Lower lobe of right lung (tissue), 2 donors: ENCODE measurements at places on chromosomes 5 and 9. TPM values are rescaled to one million over a fixed set of nuclear protein-coding genes. Genes with fewer than 3 reads are reported as not detected.

The C9orf153 gene
- 0.95 TPM for total RNA-seq

The SPINK6 gene
- not detected for total RNA-seq

The PCDHGB7 gene
- total RNA-seq = 15.9 TPM

The TMEM215 gene
- 0.09 TPM for total RNA-seq

The TMEM252 gene
- total RNA-seq = 0.30 TPM

The ROR2 gene
- total RNA-seq = 3.8 TPM

The UBLCP1 gene
- 28.9 TPM for total RNA-seq

The SIMC1 gene
- 18.0 TPM for total RNA-seq

The PCDHGA5 gene
- 2.8 TPM for total RNA-seq

The SPATA31D4 gene
- not detected for total RNA-seq

The FXN gene
- total RNA-seq = 10.9 TPM

The CNTNAP3B gene
- 11.1 TPM for total RNA-seq

The NFIL3 gene
- total RNA-seq = 25.7 TPM

The NTRK2 gene
- total RNA-seq = 7.7 TPM

The DELE1 gene
- 75.0 TPM for total RNA-seq

The IFNA2 gene
- total RNA-seq = not detected

The PCDHB2 gene
- 5.6 TPM for total RNA-seq

The GLDC gene
- total RNA-seq = 0.77 TPM

The SLC34A1 gene
- not detected for total RNA-seq

The NACC2 gene
- total RNA-seq = 27.0 TPM

The TAF1L gene
- total RNA-seq = not detected

The TMEM245 gene
- 85.7 TPM for total RNA-seq

The C9 gene
- 0.27 TPM for total RNA-seq

The CTXN3 gene
- total RNA-seq = not detected

The LMNB1 gene
- 13.5 TPM for total RNA-seq

The SLC6A3 gene
- 0.12 TPM for total RNA-seq

The C1QTNF2 gene
- total RNA-seq = 1.6 TPM

The SLC36A3 gene
- not detected for total RNA-seq

The CCNG1 gene
- total RNA-seq = 88.3 TPM

The PDE8B gene
- total RNA-seq = 5.3 TPM

The HK3 gene
- total RNA-seq = 61.2 TPM

The SMIM27 gene
- total RNA-seq = 12.3 TPM

The NEURL1B gene
- 24.8 TPM for total RNA-seq

The DDX4 gene
- not detected for total RNA-seq

The MYOT gene
- not detected for total RNA-seq

The SCGB3A2 gene
- 624 TPM for total RNA-seq

The RNF183 gene
- total RNA-seq = not detected

The WNK2 gene
- 7.7 TPM for total RNA-seq

The SYNPO gene
- 90.6 TPM for total RNA-seq

The OMD gene
- total RNA-seq = 4.1 TPM

The TRAF2 gene
- 16.5 TPM for total RNA-seq

The OLFM1 gene
- total RNA-seq = 24.1 TPM

The SLC23A1 gene
- 1.4 TPM for total RNA-seq

The TMEM174 gene
- total RNA-seq = not detected

The FOXD4L4 gene
- 0.77 TPM for total RNA-seq

The C6 gene
- total RNA-seq = 9.8 TPM

The SPATA31C1 gene
- total RNA-seq = not detected

The PCDHA9 gene
- total RNA-seq = 0.32 TPM

The ORM2 gene
- 3.1 TPM for total RNA-seq
